ENCODE measurements at places on chromosomes 7 and 10. TPM values are rescaled to one million over a fixed set of nuclear protein-coding genes. Genes with fewer than 3 reads are reported as not detected.

The AKR1C1 gene
- total RNA-seq, result 3.6 TPM

The ACSM6 gene
- not detected for total RNA-seq

- peak overlapping the region; percentile 50 for H3K27ac ChIP-seq
- H3K36me3 ChIP-seq, result no peaks in the 10 kb centered on the region
- no peak for DNase-seq
- H3K4me1 ChIP-seq, result peaks cover 22% of the 10 kb centered on the region
- H3K4me3 ChIP-seq, result peak overlapping the region; percentile 97
Observed at GRCh38 chr10:102744374-102745051, 765 bp downstream of the WBP1L start.

DNA sequence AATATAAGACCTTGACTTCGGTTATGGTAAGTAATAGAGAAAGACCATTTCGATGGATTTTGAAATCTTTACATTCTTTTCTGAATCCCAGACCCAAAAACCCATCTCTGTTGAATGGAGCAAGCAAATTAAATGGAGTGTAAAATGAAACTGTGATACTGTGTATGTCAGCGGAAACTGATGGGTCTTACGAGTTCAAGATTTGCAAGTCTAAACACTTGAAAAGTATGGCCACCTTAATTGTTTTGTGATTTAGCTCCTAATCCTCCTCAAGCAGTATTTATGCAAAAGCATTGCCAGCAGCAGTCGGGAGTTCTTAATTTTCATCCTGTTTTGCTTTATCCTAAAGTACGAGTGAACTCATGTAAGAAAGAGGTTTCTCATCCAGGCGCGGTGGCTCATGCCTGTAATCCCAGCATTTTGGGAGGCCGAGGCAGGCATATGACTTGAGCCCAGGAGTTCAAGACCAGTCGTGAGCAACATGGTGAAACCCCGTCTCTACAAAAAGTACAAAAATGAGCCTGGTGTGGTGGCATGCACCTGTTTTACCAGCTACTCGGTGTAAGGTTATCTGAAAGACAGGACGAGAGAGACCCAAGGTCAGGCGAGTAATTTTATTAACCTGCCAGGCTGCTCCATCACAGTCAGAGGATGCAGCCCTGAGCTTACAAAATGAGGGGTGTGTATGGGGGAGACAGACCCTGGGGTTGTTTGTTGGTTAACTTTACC is 5.8 kb upstream of the DHTKD1 start:
- DNase-seq, result no peak
- H3K36me3 ChIP-seq, result no peaks in the 10 kb centered on the region
- no peak overlapping the region for H3K27ac ChIP-seq

DNA sequence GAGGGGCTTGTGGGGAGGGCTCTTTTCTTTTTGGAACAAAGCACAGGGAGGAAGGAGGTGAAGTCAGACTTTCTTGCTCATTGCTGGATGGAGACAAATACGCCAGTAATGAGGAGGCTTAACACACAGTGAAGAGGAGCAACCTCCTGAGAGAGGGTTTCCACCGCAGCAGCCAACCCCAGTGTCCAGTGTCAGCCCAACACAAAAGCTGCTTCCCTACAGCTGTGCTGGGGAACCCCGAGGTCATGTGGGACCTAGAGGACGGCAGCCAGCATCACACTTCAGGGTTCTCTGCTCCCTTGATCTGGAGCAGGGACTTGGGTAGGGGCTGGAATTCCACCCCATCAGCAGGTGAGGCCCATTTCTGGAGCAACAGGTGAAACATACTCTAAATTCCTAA is 7.7 kb downstream of the BLNK start:
- no peak overlapping the region for H3K27ac ChIP-seq
- H3K36me3 ChIP-seq, result no peaks in the 10 kb centered on the region
- H3K27me3 ChIP-seq, result peaks cover 6% of the 10 kb centered on the region

DNA sequence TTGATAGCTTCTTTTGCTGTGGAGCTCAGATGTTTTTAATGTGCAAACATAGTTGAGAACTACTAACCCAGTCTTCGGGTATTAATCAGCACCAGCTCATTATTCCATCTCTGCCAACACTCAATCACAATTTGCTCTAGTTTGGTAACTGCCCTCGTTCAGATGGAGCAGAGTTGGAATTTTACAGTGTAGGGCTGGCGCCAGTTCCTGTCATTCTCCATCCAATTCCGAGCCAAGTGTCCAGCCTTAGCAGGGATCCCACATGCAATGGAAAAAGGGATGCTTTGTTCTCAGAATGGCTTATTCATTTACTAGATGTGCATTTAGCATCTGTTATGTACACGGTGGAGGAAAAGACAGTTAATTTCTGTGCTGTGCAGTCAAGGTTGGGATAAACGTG is 504.5 kb upstream of the GALNT17 start:
- H3K27ac ChIP-seq, result no peak overlapping the region
- H3K4me3 ChIP-seq, result no peak overlapping the region
- no peaks in the 10 kb centered on the region for H3K36me3 ChIP-seq
- peaks cover 2% of the 10 kb centered on the region for H3K27me3 ChIP-seq
- no peak for DNase-seq

GRCh38 chr10:129421399-129422010 is 45.5 kb upstream of the MGMT start:
- H3K27ac ChIP-seq, result no peak overlapping the region
- no peaks in the 10 kb centered on the region for H3K4me1 ChIP-seq
- no peaks in the 10 kb centered on the region for H3K36me3 ChIP-seq
- peaks cover 9% of the 10 kb centered on the region for H3K27me3 ChIP-seq
- H3K4me3 ChIP-seq, result no peak overlapping the region

- H3K4me1 ChIP-seq, result no peaks in the 10 kb centered on the region
- H3K36me3 ChIP-seq, result no peaks in the 10 kb centered on the region
- DNase-seq, result no peak
- H3K27me3 ChIP-seq, result no peaks in the 10 kb centered on the region
- H3K27ac ChIP-seq, result no peak overlapping the region
Observed at GRCh38 chr7:144725070-144725469, 110.8 kb downstream of the TPK1 start.

GRCh38 chr10:97185326-97186058 is at the start of gene SLIT1:
SLIT1 (minus strand) TSS chr10:97185959; CDS start chr10:97185674, 285 bp downstream.
- H3K27ac ChIP-seq, result no peak within 1 kb of the TSS
- peaks cover 6% of the 10 kb centered on the region for H3K4me1 ChIP-seq

- H3K27ac ChIP-seq, result no peak overlapping the region
- no peaks in the 10 kb centered on the region for H3K36me3 ChIP-seq
- peak overlapping the region; percentile 79 for H3K4me3 ChIP-seq
- peaks cover 9% of the 10 kb centered on the region for H3K27me3 ChIP-seq
Observed at GRCh38 chr7:23598296-23598695, 1.1 kb downstream of the CCDC126 start.

GRCh38 chr7:41996381-41997035 is 240.5 kb downstream of the GLI3 start:
- H3K36me3 ChIP-seq, result no peaks in the 10 kb centered on the region
- H3K4me3 ChIP-seq, result no peak overlapping the region
- no peaks in the 10 kb centered on the region for H3K27me3 ChIP-seq
- no peak for DNase-seq
- no peaks in the 10 kb centered on the region for H3K4me1 ChIP-seq

- no peaks in the 10 kb centered on the region for H3K4me1 ChIP-seq
- H3K36me3 ChIP-seq, result no peaks in the 10 kb centered on the region
- H3K27me3 ChIP-seq, result no peaks in the 10 kb centered on the region
- no peak for DNase-seq
- no peak overlapping the region for H3K27ac ChIP-seq
Observed at GRCh38 chr7:26664274-26664673, 200.1 kb downstream of the SKAP2 start.

DNA sequence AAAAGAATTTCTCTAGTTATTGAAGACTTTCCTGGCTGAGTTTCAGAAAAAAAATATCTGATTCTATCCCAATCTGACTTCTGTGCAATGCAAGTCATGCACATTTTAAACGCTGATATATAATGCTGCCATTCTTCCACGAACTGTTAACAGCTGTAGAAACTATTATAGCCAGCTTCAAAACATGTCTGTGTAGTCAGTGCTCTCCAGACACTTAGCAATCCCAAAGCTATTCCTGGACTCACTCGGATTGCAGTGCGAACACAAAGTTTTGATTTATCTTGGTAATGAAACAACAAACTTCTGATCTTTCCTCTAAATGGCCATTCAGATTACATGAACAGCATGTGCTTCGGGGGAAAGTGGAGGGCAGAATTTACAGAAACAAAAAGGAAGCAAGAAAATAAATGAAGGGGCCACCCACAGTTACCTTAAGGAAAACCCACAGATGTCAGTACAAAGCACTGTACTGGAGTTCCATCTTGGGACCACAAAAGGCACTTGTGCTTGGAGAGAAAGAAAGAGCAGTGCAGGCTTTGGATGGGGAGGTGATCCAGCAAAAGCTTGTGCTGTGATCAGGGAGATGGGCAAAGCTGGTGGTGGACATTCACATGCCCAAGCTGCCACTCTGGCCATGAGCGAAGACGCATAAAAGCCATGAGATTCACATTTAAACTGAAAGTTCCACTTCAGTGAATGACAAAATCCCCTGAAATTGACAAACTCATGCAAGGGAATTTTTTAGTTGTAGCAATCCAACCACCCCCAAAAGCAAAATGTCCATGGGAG is 32.1 kb upstream of the ADO start:
- H3K36me3 ChIP-seq, result no peaks in the 10 kb centered on the region
- H3K27ac ChIP-seq, result no peak overlapping the region
- no peak overlapping the region for H3K4me3 ChIP-seq
- H3K27me3 ChIP-seq, result no peaks in the 10 kb centered on the region
- DNase-seq, result no peak
- no peaks in the 10 kb centered on the region for H3K4me1 ChIP-seq

- H3K4me3 ChIP-seq, result no peak overlapping the region
- no peaks in the 10 kb centered on the region for H3K4me1 ChIP-seq
Observed at GRCh38 chr7:95491634-95492314, 6.0 kb downstream of the ASB4 start.

DNA sequence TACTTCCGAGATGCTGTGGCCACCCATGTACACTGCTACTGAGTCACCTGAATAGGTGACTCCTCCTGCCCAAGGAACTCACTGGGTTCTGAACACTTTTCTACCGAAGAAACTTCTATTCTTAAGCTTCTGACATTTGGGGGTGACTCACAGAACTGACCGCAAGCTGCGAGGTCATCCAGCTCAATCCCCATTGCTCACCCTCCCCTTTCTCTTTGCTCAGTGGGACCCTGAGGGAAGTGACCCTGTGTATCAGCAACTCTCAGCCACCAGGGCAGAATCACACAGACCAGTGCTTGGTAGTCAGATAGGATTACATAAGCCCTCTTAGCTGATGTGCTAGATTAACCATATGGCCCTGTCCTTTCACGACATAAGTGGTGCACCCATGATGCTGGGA is 46.3 kb downstream of the INSYN2A start:
- H3K4me1 ChIP-seq, result no peaks in the 10 kb centered on the region
- H3K4me3 ChIP-seq, result no peak overlapping the region
- peaks cover 8% of the 10 kb centered on the region for H3K27me3 ChIP-seq
- no peaks in the 10 kb centered on the region for H3K36me3 ChIP-seq
- no peak for DNase-seq
- no peak overlapping the region for H3K27ac ChIP-seq

Measured in T-cell (primary cell).